Anterior cingulate cortex (tissue), 58 donors: ENCODE measurements at places on chromosomes 2 and 18.
A peak's percentile ranks its signal among the peaks of the same experiment; 100 is the strongest.

DNA sequence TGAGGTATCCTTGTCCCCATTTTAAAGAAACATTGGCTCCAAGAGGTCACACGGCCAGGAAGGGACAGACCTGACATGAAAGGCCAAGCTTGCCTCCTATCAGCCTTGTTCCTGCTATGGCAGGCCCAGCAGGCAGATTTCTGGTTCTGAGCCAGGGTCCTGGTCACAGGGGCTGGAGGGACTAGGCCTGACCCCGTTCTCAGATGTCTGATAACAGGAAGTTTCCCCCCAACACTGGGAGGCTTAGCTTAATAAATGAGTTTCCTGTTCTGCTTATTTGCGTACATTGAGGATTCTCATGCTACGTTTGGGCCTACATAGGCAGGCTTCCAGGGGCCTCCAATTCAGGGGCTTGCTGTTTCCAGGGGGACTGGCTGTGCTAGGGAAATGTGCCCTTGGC lies 107.8 kb upstream of the LTBP1 start:
- no peak for DNase-seq

GRCh38 chr2:237150831-237151375 lies 65.2 kb downstream of the COPS8 start:
- no peak for DNase-seq

- no peak for DNase-seq
Observed at GRCh38 chr18:78735131-78736014, 244.2 kb upstream of the SALL3 start.

DNA sequence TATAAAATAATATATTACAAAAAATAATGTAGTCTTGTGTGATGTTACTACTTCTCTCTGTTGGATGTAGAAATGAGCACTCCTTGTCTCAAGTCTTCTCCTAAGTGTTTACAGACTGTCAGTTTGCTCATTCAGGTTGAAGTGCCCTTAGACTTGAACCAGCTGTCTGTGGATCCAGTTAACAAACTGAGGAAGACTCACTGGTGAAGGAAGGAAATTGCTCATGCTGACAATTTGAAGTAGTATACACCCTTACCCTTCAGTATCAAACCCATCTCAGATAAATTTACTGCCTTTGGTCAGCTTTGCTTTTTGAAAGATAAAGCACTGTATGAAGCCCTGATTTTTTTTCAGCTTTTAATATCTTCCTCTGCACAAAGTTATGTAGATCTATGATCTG lies 854.2 kb upstream of the ZEB2 start:
- DNase-seq: no peak

GRCh38 chr18:59877361-59877760 lies 22.4 kb upstream of the PMAIP1 start:
- no peak for DNase-seq

GRCh38 chr18:7197854-7198253 lies 33.0 kb upstream of the LRRC30 start:
- DNase-seq: no peak

GRCh38 chr18:79662034-79662433 lies 17.6 kb upstream of the CTDP1 start:
- no peak for DNase-seq

DNA sequence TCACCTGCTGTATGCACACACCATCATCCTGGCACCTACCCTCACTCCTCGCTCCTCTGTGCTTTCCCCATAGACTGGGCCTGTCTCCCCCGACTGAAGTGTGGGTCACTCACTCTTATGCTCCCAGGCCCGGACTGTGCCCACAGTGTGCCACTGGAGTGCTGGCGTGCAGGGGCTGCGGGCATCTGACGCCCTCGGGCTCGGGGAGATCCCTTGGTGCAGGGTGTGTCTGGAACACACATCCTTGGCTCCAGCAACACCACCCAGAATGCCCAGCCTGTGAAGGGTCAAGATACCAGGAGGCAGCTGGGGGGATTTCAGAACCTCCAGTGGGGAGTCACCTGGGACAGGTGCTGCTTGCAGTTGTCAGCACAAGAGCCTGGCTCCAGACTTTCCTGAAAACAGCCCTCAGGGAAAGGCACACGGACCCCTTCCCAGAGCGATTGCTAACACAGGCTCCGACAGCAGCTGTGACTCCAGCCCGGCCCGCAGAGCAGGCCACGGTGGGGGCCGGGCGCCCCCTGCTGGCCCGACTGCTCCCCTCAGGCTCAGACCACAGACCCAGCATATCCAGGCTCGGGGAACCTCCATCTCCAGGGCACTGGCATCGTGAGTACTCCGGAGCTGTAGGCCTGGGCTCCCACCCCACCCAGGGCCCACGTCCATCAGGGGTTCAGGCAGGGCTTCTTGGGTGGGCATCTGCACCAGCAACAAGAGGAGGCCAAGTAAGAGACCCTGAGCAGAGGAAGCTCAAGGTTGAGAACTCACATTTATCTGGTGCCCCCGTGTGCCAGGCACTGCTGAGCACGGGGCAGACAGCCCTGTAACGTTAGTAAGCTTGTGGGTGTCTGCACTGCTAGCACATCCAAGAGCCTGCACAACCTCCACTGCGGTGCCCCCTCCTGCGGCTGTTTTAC lies 8.6 kb downstream of the HS1BP3 start:
- DNase-seq: peak; percentile 71

- no peak for DNase-seq
Observed at GRCh38 chr18:10685484-10685883, 159.7 kb downstream of the NAPG start.

GRCh38 chr2:210647151-210647550 lies 90.8 kb downstream of the CPS1 start:
- DNase-seq: no peak

DNA sequence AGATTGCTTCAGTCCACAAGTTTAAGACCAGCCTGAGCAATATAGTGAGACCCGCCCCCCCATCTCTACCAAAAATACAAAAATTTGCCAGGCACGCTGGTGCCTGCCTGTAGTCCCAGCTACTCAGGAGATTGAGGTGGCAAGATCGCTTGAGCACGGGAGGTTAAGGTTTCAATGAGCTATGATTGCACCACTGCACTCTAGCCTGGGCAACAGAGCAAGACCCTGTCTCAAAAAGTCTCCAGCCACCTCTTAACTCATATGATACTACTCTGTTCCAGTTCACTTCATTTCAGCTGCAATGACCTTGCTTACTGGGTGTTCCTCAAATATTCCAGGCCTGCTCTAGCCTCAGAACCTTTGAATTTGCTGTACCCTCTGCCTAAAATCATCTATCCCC lies 11.4 kb downstream of the MEMO1 start:
- DNase-seq: no peak

DNA sequence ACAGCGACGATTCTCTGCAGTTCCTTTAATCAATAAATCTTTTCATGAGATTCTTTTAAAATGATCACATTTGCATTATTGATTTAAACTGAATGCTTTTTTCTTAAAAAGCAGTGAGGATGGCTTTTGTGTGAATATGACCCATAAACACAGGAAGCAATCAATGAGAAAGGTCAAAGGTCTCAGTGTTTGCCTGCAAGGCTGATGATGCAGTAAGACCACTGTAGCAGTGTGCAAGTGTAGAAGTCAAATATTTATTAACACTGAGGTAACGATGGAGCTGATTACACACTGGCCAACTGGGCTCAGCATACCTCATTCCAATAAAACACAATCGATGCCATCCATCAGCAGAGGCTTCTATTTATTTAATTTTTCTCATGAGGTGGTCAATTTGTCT lies 633.5 kb downstream of the DCDC2C start:
- no peak for DNase-seq

GRCh38 chr2:234958311-234958710 lies 6.5 kb downstream of the SH3BP4 start:
- no peak for DNase-seq

DNA sequence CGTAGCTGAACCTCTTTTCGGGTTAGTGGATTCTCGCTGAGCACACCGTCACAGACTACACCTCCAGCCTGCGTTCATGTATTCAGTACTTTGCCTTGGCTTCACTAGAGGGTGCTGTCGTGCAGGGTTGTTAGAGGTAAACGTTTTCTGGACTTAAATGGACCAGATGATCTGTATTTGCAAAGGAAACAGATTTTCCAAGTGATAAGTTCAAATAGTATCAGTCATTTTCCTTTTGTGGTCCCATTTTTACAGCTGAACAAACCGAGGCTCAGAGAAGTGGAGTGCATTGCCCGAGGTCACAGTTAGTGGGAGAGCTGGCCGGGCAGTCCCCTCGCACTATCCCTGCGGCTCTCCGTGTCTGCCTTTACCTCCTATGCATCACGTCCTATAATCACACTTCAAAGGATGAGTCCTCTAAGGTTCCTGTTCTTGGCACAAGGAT lies 125.9 kb downstream of the MAP4K4 start:
- DNase-seq: no peak

DNA sequence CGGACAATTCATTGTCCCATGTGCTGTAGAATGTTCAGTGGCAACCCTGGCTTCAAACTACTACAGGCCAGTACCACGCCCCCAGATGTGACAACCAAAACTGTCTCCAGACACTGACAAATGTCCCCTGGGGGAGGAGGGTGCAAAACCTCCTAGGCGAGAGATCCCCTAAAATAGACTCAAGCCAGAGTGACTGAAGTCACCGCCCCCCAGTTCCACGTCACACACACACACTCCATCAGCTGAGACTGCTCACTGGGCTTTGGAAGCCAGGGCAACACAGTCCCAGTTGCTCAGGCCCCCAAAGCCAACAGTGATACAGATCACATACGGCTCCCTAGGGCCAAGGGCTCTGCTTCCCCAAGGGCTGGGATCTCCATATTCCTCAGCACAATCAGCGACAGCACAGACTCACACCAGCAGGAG lies 19.1 kb downstream of the HDAC4 start:
- no peak for DNase-seq

DNA sequence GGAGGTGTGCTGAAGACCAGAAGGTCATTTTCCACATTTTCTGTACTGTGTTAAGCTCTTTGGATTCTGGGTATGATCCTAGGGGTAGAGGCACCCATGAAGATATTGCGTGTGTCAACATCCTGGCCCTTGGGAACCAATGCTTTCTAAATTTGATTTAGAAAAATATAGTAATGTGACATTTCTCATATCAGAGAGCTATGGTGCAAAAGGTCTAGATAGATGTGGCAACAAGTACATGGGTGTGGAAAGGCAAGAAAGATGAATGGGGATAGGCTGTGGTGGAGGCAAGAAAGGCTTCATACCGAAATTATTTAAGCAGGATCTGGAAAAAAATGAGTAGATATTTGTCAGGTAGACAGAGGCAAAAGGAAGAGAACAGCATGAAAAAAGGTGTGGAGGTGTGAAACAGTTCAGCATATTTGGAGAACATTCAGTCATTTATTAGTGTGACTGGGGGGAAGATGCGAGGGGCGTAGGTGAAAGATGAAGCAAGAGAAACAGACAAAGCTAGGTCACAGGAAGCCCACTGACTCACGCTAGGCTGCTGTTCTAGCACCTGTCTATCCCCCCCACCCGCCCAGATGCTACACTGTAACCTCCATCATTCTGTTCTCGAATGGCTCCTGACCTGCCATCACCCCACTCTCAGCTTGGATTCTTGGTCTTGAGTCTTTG lies 11.7 kb downstream of the DOK1 start:
- no peak for DNase-seq

DNA sequence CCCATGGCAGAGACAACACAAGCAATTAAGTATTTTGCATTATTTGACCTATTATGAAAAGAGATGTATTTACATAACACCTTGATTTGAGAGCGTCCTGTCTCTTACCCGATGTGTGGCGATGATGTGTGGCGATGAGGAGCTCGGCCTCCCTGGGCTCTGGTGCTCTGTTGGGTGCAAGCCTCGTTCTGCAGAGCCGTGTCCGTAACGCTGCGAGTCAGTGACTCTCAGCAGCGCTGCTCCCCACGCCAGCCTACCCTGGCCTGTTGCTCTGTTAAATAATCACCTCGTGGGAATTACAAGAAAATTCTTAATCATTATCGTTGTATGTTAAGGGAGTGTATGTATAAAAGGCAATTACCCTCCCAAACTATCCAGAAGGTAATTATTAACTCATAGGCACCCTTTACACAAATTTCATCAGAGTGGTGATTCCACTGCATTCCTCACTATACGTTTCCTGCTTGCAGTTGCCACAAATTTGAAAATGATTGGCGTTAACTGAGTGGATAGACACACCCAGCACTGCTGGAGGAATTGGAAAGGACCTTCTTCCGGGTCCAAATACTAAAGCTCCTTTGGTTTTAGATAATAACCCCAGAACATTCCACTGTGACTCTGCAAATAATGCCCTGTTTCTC lies 52.0 kb upstream of the NFATC1 start:
- no peak for DNase-seq

DNA sequence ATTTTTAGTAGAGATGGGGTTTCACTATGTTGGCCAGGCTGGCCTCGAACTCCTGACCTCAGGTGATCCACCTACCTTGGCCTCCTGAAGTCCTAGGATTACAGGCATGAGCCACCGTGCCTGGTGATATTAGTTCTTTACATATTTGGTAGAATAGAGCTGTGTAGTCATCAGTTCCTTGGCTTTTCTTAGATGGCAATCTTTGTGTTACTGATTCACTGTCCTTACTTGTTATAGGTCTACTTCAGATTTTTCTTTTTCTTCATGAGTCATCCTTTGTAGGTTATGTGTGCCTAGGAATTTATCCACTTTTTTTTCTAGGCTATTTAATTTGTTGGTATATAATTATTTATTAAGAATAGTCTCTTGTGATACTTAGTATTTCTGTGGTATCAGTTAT lies 30.3 kb upstream of the ZSWIM2 start:
- no peak for DNase-seq

DNA sequence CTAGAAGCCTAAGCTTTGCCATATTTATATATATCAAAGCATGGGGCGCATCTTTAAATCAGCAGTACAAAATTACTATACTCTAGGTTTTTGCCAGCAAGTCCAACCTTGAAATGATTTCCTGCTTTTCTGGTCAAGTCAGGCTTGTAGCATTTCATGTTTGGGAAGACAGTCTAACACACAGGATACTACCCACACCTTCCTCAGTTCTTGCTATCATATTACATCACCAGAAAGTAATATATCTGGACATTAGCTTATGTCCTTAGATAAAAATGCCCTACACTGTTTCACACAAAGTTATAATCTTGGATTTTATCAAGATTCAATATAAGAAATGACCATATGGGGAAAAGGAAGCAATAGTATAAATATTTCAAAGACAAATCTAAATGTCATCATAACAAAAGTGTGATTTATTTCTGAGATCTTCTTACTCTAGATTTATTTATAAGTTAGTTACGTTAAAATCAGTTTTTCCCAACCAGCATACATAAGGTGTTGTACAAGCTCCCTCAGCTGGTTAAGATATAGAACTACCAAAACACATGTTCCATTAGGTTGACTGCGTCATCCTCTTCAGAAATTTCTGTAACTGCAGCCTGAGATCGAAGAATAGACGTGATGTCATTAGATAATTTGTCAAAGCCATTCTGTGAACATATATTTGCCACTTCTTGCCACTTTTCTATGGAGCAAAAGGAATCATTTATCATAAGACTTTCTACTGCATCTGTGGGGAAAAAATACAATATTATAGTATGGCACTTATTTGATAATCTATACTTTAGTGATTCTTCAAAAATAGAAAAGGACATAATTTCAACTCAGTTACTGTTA lies 56.6 kb downstream of the CLHC1 start:
- no peak for DNase-seq

- no peak for DNase-seq
Observed at GRCh38 chr2:221467610-221468009, 104.5 kb downstream of the EPHA4 start.
